ENCODE measurements at places on chromosomes 1 and 21.

- DNase-seq: no peak
These were observed 29.3 kb downstream of the PIK3CD start for GRCh38 chr1:9680828-9681227.

DNA sequence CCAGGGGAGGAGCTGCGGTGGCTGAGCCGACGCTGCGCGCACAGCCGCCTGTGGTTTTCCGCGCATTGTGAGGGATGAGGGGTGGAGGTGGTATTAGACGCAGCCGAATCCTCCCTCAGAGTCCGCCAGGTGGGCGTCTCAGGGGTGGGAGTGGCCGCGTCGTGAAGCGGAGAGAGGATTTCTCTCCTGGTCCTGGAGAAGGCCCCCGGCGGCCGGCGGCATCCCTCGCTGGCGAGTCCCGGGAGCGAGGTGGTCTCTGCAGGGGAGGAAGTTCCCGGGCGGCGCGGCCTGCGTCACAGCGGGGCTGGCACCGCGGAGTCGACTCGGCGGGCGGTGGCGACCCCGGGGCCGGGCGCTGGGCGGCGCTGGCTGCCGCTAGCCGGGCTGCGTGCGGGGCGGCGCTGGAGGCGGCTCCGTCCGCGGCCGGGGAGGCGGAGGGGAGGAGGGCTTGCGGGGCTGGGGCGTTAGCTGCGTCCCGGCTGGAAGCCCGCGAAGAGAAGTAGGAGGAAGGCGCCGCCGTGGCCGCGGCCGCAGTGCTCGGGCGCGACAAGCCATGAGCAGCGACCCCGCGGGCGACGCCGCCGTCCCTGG lies at the start of gene LRRC8C:
Gene LRRC8C, plus strand, starts transcription at position 464 of the 591 bp plus-strand sequence. CDS start 53,354 bp downstream, outside the sequence.
- peak; percentile 81 for DNase-seq

DNA sequence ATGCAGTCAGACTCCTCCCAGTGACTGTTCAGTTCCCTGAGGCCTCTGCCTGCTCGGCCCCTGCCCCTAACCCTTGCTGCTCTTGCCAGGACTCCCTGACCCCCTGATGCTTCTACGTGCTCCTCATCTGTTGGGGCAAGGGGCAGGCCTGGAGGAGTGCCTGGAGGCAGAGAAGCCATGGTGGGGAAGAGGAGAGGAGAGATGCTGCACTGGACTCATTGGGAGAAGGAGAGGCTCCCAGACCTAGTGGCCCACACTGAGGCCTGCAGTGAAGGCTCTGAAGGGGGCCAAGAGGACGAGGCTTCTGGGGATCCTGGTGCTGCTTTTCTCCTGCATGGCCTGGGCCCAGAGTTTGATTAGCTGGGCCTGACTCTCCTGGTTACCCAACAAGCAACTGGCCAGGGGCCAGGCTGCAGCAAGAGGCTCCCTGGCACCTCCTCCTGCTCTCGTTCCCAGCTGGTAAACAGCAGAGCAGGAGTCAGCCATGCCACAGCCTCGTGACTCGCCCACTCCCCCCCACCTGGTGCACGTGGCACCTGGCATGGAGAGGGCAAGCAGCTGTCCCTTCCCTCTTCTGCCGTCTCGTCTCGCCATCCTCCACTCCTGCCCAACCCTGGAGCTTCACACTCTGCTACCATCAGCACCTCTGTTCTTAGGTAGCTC lies 847 bp upstream of the RORC start:
- no peak for DNase-seq

DNA sequence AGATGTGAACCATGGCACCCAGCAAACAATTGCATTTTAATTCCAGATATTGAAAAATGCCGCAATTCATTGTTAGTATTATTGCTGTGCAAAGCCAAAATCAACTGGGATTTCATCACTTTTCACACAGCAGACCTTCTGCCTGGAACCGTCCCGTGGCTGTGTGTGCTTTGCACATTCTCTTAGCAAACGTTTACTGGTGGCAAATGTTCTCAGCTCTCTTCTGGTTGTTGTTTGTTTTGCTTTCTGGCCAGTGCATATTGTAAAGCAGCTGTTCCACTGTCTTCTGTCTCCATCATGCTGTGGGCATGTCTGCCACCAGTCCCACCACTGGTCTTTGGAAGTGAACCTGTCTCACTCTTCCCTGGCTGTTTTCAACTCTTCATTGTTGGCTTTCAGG lies 19.8 kb upstream of the TTLL10 start:
- DNase-seq: no peak

All from stimulated activated CD4-positive, alpha-beta T cell treated with anti-CD3 and anti-CD28 coated beads, Interleukin-15, amount 100 ng/mL, for 48 hours (primary cell).